ENCODE measurements at places on chromosomes 2 and 18. TPM values are rescaled to one million over a fixed set of nuclear protein-coding genes. Genes with fewer than 3 reads are reported as not detected.

Gene EPB41L3
- total RNA-seq = 163 TPM

Gene GDF7
- total RNA-seq = 0.12 TPM

Gene CIAO1
- total RNA-seq = 80.9 TPM

Gene HAAO
- total RNA-seq = 7.2 TPM
